Fibroblast of skin of left biceps (primary cell): ENCODE measurements at places on chromosomes 13 and 19.

GRCh38 chr19:5354403-5354802 is 13.8 kb upstream of the PTPRS start:
- no peak for DNase-seq

- DNase-seq: no peak
Observed at GRCh38 chr13:47139519-47139918, 242.7 kb upstream of the HTR2A start.

DNA sequence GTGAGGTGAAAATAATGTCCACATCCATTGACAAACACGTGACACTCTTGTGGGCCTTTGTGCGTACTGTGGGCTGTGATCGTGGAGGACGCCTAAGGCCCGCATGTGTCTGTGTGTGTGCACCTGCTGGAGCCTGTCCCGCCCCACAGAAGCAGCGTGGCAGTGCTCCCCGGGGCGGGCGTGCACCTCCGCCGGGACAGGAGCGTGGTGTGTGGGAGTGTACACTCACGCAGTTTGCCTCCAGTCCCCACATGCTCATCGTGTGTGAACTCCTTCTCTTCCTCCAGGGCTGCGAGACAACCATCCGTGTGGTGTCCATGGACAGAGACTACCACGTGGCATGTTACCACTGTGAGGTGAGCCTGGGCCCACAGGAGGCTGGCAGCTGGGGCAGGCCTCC is 13.9 kb downstream of the WTIP start:
- DNase-seq: no peak

- DNase-seq: no peak
Observed at GRCh38 chr13:109154546-109154945, 525.1 kb downstream of the MYO16 start.

DNA sequence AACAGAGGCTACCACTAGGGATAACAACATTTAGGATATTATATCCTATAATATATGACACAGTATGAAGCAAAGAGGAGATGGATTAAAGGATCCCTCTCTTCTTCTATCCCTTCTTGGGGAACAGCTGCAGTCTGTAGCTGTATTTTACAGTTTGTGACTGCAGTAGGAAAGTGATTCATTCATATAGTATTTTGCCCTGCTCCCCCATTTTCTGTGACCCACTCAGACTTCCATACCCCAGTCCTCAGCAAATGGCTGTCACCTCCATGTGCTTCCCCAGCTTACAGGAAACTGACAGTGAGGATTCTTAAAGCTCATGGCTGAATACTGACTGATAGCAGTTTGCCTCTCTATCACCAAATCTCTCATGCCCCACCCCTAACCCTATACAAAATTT is 27.5 kb downstream of the MICU2 start:
- DNase-seq: no peak

GRCh38 chr13:104872153-104872552 is 1663.3 kb downstream of the EFNB2 start:
- DNase-seq: no peak

GRCh38 chr13:46795321-46795720 is 1.6 kb downstream of the ESD start:
- no peak for DNase-seq

GRCh38 chr13:92500192-92500591 is 726.4 kb upstream of the GPC6 start:
- DNase-seq: no peak

DNA sequence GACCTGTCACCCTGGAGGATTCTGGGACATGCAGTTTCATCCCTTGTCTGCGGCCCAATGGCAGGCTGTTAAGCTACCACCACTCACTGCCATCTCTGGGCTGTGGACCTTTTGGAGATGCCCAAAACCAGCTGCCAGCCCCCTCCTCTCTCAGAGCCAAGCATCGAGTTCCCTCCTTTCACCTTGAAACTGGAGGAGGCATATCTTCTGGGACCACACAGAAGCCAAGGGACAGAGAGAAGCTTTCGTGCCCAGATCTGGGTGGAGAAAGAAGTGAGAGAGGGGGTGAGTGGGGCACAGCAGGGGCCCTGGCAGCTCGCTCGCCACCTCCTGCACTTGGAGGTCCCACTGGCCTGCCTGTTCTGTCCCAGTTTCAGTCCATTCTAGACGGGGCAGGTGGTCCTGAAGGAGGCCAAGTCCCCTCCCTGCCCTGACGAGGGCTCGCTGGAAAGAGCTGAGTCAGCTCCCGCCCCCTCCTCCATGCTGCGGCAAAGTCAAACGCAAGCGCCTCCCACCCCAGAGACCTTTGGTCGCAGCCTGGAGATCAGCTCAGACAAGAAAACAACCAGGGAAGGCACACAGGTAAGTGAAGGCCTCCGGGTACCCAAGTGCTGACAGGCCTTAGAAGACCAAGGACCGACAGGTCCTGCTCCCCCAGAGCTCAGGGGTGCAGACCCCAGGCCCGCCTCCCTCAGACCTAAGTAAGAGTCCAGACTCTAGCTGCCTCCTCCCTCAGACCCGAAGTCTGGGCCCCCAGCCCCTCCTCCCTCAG is 3.8 kb downstream of the BCAT2 start:
- no peak for DNase-seq

- no peak for DNase-seq
Observed at GRCh38 chr19:30669329-30670010, 297.3 kb downstream of the ZNF536 start.

DNA sequence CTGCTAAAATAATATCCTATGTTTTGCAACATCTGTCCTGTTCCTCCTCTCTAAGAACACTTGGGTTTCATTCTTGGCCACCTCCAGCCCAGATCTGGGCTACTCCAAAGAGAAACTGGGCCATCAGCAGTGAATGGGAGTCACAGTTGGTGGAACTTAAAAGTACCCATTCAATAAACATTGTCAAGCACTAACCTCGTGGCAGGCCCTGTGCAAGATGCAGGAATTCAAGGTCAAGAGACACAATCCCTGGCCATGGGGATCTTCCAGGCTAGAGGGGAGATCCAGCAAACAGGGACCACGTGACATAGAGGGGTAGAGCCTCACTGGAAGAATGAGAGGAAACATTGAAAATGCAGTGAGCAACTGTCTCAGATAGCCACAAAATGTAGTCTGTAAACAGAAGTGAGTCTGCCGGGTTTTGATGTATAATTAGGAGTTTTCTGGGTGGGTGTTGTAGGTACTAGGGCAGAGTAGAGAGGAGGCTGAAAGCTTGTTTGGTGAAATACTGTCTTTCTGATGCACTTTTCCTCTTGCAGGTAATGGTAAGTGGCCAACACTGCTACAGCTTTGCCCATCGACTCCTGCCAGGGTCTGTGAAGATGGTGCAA is 14.8 kb upstream of the EID2 start:
- no peak for DNase-seq

DNA sequence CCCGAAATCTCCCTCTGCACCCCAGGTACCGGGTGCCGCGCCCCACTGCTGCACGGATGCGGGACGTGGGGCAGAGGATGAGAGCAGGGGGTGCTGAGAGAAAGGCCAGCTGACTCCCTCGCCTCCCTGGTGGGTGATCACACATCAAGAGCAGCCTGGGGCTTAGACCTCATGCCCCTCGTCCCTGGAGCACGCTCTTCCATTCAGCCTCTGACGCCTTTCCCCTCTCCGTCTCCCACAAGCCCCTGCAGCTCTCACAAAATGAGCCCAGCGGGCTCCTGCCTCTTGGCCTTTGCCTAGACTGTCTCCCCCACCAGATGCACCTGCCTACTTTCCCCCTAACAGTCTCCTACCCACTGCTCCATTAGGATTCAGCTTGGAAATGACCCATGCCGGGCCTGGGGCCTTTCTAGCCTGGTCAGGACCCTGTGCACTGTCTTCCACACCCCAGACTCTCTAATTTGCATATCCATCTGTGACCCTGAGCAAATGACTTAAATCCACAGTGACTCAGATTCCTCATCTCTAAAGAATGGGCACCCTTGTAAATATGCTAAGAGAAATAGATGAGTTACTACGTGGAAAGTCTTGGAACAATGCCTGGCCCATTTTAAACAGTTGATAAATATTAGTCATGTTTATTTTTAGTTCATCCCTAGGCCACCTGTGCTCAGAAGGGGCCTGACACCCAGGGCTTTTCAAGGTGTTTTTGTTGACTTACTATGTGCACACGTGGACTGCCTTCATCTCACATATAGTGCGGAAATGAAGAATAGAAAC is 582 bp upstream of the PTPRH start:
- peak; percentile 62 for DNase-seq

DNA sequence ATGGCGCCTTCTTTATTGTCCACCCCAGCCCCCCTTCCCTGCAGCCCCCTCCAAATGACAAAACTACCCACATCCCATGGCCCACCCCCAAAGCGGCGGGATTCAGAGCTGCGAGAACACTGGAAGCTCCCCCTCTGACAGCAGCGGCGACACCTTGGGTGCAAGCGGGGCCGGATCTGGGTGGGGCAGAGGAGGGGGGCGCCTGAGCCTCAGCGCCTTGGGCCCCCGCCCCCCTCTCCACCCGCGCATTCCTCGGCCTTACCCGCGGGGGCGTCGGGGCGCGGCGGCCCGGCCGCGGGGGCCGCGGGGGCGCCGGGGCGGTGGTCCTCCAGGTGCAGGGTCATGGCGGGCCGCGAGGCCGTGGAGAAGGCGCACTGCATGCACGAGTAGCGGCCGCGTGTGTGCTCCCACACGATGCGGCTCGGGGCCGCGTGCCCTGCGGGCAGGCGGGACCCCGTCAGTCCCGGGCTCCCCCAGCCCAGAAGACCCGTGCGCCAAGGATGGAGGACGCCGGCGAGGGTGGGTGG is 3.3 kb downstream of the ZNF414 start:
- no peak for DNase-seq

GRCh38 chr19:38036707-38037611 is 130.0 kb downstream of the SIPA1L3 start:
- no peak for DNase-seq

GRCh38 chr13:71632206-71632605 is 234.8 kb downstream of the DACH1 start:
- DNase-seq: no peak

- no peak for DNase-seq
Observed at GRCh38 chr13:113010510-113010865, 41.5 kb downstream of the MCF2L start.
